ENCODE measurements at places on chromosomes 7 and 10.
A peak's percentile ranks its signal among the peaks of the same experiment; 100 is the strongest.

- peak; percentile 7 for DNase-seq
These were observed 258.4 kb upstream of the CACNA2D1 start for GRCh38 chr7:82701949-82702348.

DNA sequence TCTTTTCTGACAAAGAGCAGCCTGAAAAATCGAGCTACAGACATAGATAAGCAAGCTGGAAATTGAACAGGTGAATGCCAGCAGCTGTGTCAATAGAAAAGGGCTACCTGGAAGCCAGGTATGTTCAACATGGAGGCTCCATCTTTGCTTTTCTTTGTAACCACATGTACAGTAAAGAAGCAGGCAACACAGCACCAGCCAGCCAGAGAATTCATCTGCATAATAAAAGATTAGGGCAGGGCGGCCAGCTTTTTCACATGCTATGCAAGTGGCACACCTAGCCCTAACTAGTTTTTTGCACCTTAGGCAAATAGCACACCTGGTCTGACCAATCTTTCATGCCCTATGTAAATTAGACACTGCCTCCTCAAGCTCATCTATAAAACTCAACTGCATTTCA, 25.7 kb downstream of the COG5 start:
- no peak for DNase-seq

DNA sequence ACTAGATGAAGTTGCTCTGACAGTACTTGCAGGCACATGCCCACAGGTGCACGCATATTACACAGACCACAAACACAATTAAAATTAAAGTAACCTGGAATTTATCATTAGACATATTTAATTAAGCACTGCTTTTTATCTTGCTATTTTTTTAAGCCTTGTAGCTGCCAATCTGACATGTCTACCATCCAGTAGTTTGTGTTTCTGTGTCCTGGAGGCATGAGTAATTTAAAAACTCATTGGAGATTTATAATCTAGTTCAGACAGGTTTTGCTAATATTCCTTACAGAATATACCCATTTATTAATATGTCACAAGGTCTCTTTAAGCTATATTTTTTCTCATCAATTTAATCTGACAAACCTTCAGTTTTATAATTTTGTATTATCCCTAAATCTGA, 445.0 kb upstream of the KLF6 start:
- no peak for DNase-seq

- DNase-seq = peak; percentile 27
These were observed 93.0 kb upstream of the SORCS3 start for GRCh38 chr10:104548090-104548489.
